ENCODE measurements at places on chromosomes 16 and 17. TPM values are rescaled to one million over a fixed set of nuclear protein-coding genes. Genes with fewer than 3 reads are reported as not detected.

TNK1 gene
- 2.0 TPM for total RNA-seq

CYGB gene
- 17.6 TPM for total RNA-seq

SEZ6L2 gene
- total RNA-seq, result 1.2 TPM

TNFRSF17 gene
- not detected for total RNA-seq

C17orf78 gene
- total RNA-seq, result not detected

ACADVL gene
- 966 TPM for total RNA-seq

HP gene
- 8.3 TPM for total RNA-seq

TOP3A gene
- 14.1 TPM for total RNA-seq

SEPTIN12 gene
- not detected for total RNA-seq

MPO gene
- total RNA-seq, result 0.94 TPM

C16orf74 gene
- total RNA-seq, result 0.51 TPM

HOXB3 gene
- total RNA-seq, result 4.2 TPM

KRT40 gene
- not detected for total RNA-seq

CLEC18B gene
- total RNA-seq, result 0.38 TPM

NPIPA8 gene
- total RNA-seq, result 0.46 TPM

CLDN7 gene
- 0.75 TPM for total RNA-seq

KCNH4 gene
- total RNA-seq, result not detected

ZNF597 gene
- total RNA-seq, result 1.8 TPM

WNK4 gene
- not detected for total RNA-seq

SKAP1 gene
- total RNA-seq, result not detected

SMPD3 gene
- not detected for total RNA-seq

TPSB2 gene
- total RNA-seq, result 5.5 TPM

KRT33A gene
- total RNA-seq, result not detected

PLA2G15 gene
- 46.7 TPM for total RNA-seq

DNAH3 gene
- total RNA-seq, result 0.40 TPM

TBC1D3E gene
- not detected for total RNA-seq

CLEC10A gene
- total RNA-seq, result 3.0 TPM

PIMREG gene
- total RNA-seq, result not detected

KRTAP4-6 gene
- not detected for total RNA-seq

PNMT gene
- 10.9 TPM for total RNA-seq

CTRB1 gene
- not detected for total RNA-seq

STAC2 gene
- 0.67 TPM for total RNA-seq

KRTAP4-3 gene
- total RNA-seq, result not detected

ITGAX gene
- total RNA-seq, result 5.9 TPM

MFAP4 gene
- 46.2 TPM for total RNA-seq

HCRT gene
- not detected for total RNA-seq

SLC9A5 gene
- total RNA-seq, result 1.1 TPM

KRTAP4-4 gene
- not detected for total RNA-seq

TAC4 gene
- total RNA-seq, result 1.7 TPM

TBX2 gene
- total RNA-seq, result 17.2 TPM

P2RX5 gene
- total RNA-seq, result 37.9 TPM

KIF18B gene
- 0.13 TPM for total RNA-seq

KRTAP1-5 gene
- total RNA-seq, result not detected

PRSS22 gene
- total RNA-seq, result not detected
